Amniotic epithelial cell (primary cell): ENCODE measurements at places on chromosomes 5 and 9.

DNA sequence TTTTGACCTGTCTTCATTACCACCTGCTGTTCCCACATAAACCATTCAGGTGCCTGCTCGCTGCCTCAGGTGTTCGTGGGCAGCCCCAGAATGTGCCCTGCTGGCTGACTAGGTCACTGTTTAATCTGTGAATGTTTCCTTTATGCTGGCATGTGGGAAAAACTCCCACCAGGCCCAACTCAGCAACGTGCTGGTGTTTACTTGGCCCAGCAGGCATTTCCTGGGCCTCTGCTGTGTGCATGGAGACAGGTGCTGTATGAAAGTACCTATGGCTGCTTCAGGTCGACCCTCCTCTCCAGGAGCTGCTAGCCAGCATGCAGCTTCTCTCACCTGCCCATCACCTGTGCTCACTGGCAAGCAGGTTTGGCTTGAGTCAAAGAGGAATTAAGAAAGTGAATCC, 65.8 kb downstream of the RAD23B start:
- DNase-seq, result no peak

GRCh38 chr9:92710368-92710767, 40.4 kb upstream of the IPPK start:
- DNase-seq, result no peak

- no peak for DNase-seq
These were observed 89.4 kb upstream of the EDIL3 start for GRCh38 chr5:84474126-84474525.

DNA sequence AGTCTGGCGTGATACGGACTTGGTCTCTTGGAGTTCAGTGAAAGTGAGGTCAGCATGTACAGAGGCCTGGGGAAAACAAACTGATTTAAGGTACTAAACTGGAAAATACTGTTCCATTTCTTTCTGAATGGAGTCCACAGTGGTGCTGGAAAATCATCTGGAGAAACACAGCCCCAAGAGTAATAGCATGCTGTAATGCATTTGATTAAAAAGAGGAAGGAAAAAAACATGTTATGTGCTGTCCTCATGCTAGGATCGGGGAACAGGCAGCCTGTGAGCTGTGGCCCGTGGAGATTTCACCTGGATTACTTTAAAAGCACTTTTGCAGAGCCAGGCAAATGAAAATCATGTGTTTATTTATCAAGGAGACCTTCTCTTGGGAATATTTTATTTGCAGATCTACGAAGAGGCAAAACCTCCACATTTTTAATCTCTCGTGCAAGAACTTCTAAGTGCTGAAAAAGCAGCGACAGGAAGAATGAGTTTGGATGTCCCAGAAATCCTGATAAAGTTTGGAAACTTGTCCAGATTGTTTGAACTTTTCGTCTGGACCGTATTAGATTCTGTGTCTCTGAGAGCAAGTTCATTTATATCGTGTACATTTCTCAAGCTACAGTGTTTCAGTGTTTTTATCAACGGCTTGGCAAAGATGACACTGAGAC, 228.8 kb downstream of the GAS1 start:
- DNase-seq, result no peak

DNA sequence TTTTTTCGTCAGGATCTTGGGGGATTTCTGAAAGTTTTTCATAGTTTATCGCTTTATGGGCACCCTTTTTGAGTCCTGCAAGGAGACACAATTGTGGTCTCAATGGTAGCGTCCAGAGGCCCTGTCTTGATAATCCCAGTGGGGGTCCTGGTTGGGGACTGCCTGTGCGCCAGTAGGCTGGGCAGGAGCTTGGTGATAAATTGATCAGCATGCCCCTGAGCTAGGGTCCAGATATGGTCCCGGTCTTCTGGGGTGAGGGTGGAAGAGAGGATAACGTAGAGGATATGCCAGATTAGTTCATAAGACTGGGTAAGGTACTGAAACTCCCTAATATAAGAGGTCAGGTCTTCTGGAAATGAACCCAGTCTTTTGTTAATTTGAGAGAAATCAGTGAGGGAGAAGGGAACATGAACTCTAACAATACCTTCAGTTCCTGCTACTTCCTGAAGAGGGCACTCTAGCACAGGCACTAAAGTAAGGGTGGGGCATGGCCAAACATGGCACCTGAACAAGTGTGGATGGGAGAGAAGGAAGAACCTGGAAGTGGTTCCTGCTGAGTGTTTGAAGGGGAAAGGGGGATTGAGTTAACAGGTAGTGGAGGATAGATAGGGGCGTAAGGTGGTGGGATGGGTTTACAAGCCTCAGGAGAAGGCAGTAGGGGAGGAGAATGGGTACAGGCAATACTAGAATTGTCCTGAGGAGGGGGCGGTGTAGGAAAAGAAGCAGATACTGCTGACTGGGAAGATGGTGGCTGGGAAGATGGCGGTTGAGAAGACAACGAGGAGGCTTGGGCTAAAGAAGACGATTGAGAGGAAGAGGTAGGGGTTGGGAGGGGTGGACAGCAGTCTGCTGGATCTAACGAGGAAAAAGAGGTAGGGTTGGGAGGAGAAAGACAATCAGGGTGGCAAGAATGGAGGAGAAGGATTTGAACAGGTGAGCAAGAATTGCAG, 33.8 kb upstream of the ANXA2R start:
- peak; percentile 44 for DNase-seq

DNA sequence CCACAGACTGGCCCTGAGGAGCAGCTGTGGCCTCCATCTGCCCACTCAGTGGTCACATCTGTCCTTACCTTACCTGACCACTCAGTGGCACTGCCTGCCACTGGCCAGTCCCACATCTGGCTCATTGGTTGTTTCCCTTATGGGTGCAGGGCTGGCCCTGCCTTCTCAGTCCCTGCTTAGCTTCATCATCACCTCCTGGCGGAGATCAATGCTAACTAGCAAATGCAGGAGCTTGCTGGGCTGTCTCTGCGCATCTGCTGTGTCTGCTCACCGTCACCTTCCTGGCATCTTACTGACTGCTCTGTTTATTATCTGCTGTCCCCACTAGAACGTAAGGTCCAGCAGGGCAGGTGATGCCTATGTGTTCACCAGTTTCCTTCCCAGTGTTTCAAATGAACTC, 356.9 kb downstream of the SEMA5A start:
- no peak for DNase-seq

GRCh38 chr5:60333005-60333571, 366.9 kb downstream of the DEPDC1B start:
- no peak for DNase-seq

DNA sequence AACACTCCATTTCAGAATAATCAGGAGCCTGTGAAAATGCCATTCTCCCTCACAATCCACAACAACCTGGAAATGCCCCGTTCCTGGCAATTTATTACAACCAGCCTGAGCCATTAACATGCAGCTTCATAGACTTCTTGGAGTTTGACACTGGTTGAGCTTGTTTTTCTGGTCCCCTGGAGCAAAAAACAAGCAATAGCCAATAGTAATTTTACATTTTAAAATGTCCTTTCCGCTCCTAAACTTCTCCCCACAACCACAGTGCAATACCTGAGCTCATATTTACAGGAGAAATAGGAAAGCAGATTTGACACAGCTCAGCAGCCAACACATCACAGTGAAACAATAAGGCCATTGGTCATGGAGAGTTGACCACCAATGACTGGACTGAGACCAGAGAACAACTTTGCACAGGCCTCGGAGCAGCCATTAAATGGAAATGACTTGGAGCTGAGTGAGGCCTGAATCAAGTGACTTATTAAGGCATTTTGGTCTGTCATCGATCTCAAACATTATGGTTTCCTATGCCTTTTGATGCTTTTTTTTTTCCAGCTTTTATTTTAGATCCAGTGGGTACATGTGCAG, 73.0 kb downstream of the ENC1 start:
- no peak for DNase-seq

- peak; percentile 87 for DNase-seq
These were observed 1854.6 kb upstream of the WWC1 start for GRCh38 chr5:166436872-166437271.

DNA sequence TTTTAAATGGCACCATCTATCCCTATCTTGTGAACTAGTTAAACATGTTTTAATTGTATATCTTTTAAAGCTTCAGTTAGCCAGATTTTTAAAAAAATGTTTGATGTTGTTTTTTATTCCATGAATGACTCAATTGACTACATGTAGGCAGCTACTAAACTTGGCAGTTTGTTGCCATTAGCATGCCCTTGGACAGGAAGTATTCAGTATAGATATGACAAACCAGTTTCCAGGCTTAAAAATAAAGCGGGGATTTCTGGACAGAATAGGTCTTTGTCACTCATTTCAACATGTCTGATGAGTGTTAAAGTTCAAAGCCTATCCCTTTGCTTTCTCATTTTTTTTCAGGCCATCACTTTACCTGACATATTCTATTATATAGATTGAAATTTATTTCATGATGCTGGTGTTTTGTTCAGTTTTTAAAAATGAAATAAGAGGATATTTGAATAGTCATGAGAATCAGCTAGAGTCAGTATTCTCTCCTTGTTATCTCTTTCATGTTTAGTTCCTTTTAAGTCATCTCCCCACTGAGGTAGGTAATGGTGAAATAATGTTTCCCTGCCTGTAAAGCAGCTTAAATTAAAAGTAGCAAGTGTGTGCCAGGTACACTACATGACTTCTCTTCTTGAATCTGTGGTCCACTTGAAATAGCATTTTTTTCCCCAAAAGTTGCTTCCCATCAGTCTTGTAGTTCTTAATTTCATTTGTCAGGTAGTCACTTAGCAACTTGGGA, 11.9 kb downstream of the TNFAIP8 start:
- DNase-seq, result peak; percentile 16

DNA sequence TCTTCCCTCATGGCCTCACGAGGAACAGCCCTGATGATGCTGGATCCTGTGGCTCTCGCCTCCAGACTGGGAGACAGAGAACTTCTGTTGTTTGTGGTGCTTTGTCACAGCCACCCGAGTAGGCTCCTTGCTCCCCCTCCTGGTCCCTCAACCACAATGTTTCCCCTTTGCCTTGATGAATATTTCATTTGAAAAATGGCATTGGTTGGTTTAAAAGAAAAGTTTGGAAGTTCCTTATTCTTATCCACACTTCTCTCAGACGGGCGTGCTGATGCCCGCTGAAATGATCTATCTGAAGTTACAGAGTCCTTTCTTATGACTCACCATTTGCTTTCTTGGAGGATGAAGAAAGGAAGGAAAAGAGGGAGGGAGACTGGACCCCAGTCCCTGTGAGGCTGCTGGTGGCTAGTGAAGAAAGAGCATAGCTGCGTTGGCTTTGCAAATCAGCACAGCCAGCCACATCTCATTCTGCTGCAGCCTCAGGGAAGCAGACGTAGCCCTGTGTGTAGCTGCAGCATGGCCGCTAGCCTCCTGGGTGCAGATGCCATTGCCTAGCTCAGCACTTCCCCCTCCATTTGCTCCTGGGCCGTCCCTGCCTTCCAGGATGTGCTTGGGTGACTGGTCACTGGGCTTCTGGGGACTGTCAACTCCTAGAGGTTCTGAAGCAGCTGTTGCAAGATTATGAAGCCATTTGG, 185.9 kb downstream of the ERCC6L2 start:
- peak; percentile 51 for DNase-seq

- no peak for DNase-seq
These were observed 69.5 kb downstream of the PRR16 start for GRCh38 chr5:120533581-120533980.

DNA sequence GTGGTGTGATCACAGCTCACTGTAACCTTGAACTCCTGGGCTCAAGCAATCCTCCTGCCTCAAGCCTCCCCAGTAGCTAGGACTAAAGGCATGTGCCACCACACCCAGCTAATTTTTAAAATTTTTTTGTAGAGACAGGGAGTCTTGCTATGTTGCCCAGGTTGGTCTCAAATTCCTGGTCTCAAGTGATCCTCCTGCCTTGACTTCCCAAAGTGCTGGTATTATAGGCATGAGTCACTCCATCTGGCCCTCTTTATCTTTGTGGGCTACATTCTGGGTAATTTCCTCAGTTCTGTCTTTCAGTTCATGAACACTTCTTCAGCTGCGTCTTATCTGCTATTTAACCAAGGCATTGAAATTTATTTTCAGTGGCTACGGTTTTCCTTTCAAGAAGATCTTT, 196.6 kb upstream of the IER5L start:
- no peak for DNase-seq

GRCh38 chr5:97455996-97456395, 272.9 kb upstream of the RIOK2 start:
- no peak for DNase-seq

GRCh38 chr5:16855485-16855884, 80.6 kb downstream of the MYO10 start:
- no peak for DNase-seq

DNA sequence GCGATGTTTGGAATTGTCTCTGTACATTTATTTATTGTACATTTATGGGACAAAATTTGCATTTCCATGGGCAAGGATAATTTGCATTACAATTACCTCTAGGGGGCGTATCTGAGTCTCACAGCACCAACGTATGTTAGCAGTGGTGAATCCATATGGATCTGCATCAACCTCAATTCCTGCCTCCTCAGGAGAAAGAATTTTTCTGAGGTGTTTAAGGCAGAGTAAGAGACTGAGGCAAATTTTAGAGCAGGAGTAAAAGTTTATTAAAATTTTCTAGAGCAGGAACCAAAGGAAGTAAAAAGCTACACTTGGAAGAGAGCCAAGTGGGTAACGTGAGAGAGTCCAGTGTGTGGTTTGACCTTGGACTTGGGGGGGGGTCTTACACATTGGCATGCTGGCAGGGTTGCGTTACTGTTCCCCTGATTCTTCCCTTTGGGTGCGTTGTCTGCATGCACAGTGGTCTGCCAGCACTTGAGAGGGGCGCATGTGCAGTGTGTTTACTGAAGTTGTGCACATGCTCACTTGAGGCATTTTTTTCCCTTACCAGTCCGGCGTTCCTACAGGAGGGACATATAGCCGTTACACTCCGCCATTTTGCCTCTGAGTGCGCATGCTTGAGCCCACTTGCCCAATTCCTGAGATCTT, 21.0 kb upstream of the RAB14 start:
- peak; percentile 49 for DNase-seq

DNA sequence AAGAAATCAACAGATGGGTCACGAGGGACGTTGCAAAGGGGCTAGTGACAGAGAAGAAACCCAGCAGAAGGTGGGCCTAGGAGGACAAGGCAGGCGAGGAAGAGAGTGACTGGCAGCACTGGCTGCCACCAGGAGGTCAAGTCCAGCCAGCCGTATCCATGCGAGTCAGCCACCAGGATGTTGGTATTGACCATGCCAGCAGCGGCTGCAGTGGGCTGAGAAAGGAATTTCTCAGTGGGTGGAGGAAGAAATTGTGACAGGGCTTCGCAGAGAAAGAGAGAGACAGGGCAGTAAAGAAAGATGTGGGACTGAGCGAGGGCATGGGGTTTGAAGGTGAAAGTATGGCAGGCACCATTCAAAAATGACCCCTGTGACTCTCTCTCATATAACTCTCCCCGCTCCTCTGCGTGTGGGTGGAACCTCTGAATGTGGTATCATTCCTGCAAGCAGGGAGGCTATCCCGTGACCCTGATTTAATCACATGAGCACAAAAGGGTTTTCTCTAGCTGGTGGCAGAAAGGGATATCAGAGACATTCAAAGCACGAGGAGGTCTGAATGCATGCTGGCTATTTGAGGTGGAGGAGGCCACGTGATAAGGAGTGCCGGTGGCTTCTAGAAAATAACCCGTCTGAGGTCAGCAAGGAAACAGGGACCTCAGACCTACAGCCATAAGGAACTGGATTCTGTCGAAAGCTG, 45.4 kb upstream of the FBXW11 start:
- no peak for DNase-seq

GRCh38 chr5:132540764-132541163, 2.6 kb downstream of the IL5 start:
- no peak for DNase-seq

GRCh38 chr5:29811914-29812679, 1381.4 kb upstream of the CDH6 start:
- no peak for DNase-seq
